ENCODE measurements at places on chromosomes 4 and X. TPM values are rescaled to one million over a fixed set of nuclear protein-coding genes. Genes with fewer than 3 reads are reported as not detected.

Gene EBP
- total RNA-seq, result 132 TPM

Gene ASB11
- not detected for total RNA-seq

Gene PRDX4
- total RNA-seq, result 35.5 TPM

Gene JCHAIN
- total RNA-seq, result not detected

DNA sequence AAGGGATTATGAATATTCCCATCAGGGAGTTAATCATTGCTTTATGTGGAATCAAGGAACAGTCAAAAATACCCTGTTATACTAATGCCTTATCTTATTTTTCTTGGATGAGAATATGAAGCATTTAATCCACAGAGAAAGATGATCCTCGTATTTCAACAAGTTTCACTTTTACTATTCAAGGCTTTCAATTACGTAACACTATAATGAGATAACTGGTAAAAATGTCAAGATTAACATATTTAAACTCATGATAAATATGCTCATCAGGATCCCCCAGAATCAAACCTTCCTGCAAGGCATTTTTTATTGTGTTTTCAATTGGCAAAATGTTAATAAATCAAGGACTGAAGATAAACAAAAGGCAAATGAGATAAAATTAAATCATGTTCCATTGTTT is 5.1 kb downstream of the ZXDA start:
- no peak overlapping the region for H3K4me3 ChIP-seq
- no peaks in the 10 kb centered on the region for H3K27me3 ChIP-seq
- H3K4me1 ChIP-seq, result peaks cover 2% of the 10 kb centered on the region

DNA sequence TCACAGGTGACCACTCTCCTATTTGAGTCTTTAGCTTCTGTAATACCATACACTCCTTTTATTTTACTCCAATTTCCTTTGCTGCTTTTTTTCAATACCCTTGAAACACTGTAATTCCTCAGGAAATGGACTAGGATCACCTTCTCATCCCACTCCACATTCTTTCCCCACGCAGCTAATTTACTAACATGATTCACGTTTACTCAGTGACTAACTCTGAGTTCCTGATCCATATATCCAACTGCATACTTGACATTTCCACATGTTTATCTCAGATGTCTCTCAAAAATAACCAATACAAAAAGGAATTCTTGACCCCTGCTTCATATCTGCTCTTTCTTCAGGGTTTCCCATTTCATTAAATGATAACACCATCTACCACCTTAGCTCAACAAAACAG is 19.9 kb downstream of the RPS6KA6 start:
- DNase-seq, result no peak
- no peaks in the 10 kb centered on the region for H3K36me3 ChIP-seq

- peaks cover 4% of the 10 kb centered on the region for H3K4me1 ChIP-seq
- no peaks in the 10 kb centered on the region for H3K36me3 ChIP-seq
- DNase-seq, result no peak
- H3K27ac ChIP-seq, result no peak overlapping the region
- no peak overlapping the region for H3K4me3 ChIP-seq
- no peaks in the 10 kb centered on the region for H3K27me3 ChIP-seq
These were observed 387.6 kb upstream of the ZFP42 start for GRCh38 chr4:187608001-187608421.

GRCh38 chrX:100358766-100359165 is 51.3 kb downstream of the PCDH19 start:
- H3K36me3 ChIP-seq, result no peaks in the 10 kb centered on the region
- DNase-seq, result no peak
- H3K4me1 ChIP-seq, result peaks cover 5% of the 10 kb centered on the region
- no peak overlapping the region for H3K4me3 ChIP-seq

GRCh38 chrX:68865300-68865699 is 36.5 kb downstream of the EFNB1 start:
- no peak overlapping the region for H3K4me3 ChIP-seq
- H3K27ac ChIP-seq, result no peak overlapping the region
- H3K4me1 ChIP-seq, result no peaks in the 10 kb centered on the region

- peaks cover 1% of the 10 kb centered on the region for H3K27me3 ChIP-seq
- DNase-seq, result no peak
- no peak overlapping the region for H3K27ac ChIP-seq
- no peaks in the 10 kb centered on the region for H3K36me3 ChIP-seq
- H3K4me3 ChIP-seq, result no peak overlapping the region
- H3K4me1 ChIP-seq, result no peaks in the 10 kb centered on the region
These were observed 30.4 kb upstream of the TMSB15A start for GRCh38 chrX:102546828-102547493.
